CD4-positive, alpha-beta T cell treated with Interleukin-1 beta for 1 hour (primary cell): ENCODE measurements at places on chromosomes 11 and 22.
A peak's percentile ranks its signal among the peaks of the same experiment; 100 is the strongest.

DNA sequence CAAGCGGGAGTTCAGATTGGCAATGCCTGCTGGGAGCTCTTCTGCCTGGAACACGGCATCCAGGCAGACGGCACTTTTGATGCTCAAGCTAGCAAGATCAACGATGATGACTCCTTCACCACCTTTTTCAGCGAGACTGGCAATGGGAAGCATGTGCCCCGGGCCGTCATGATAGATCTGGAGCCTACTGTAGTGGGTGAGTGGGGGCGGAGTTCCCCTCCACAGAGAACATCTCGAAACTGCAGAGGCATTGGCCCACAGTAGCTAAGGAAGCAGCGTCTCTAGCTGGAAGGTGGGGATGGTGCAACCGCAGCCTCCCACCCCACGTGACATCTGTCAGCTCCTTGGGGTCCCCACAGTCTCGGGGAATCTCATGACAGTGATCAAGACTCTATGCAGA is 10.9 kb downstream of the TUBA8 start:
- no peak for DNase-seq

DNA sequence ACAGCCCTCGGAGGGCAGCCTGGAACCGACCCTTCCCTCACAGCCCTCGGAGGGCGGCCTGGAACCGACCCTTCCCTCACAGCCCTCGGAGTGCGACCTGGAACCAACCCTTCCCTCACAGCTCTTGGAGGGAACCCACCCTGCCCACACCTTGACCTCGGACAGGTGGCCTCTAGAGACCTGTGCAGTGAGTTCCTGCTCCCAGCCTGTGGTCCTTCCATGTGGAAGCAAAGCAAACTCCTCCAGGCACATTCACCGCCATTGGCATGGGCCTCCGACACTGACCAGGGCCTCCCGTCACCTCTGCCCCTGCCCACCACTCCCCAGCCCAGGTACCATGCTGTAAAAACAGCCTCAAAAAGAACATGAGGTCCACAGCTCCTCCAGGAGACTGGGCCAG is 272.1 kb downstream of the BRD1 start:
- no peak for DNase-seq

- peak; percentile 18 for DNase-seq
These were observed 928 bp downstream of the FBXO7 start for GRCh38 chr22:32475468-32476010.

DNA sequence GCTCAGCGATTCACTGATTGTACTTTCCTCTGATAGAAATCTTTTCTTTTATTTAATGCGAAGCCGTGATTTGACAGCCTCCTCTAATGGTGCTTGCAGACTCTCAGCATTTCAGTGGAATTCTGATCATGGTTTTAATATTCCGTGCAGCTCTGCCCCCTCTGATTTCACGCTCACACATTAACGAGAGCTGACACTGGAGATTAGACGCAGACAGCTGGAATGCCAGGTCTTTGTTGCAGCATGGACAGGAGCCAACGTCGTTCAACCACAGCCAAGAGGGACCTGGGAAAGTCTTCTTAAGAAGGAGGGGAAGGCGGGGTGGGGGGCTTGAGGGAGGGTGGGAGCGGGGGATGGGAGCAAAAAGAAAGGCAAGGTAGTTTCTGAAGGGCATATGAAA is 186.4 kb downstream of the BLID start:
- DNase-seq = no peak

DNA sequence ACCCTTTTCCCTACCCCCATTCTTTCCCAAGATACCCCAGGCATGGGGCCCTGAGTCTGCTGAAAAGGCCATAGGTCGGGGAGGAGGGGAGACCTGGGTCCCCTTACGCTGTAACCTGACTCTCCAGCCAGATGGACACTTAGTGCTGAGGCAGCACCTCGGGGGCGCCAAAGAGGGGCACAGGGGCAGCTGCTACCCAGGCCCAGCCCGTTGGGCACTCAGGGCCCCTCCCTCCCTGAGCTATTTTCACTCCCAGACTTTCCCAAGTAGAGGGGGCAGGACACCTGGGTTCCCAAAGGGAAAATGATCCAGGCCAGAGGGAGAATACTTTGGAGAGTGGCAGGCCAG is 933 bp downstream of the ACTN3 start:
- DNase-seq = no peak

- no peak for DNase-seq
These were observed 3.2 kb upstream of the CSDC2 start for GRCh38 chr22:41557401-41558240.

- DNase-seq = no peak
These were observed 4.4 kb upstream of the TTC17 start for GRCh38 chr11:43354311-43354710.

DNA sequence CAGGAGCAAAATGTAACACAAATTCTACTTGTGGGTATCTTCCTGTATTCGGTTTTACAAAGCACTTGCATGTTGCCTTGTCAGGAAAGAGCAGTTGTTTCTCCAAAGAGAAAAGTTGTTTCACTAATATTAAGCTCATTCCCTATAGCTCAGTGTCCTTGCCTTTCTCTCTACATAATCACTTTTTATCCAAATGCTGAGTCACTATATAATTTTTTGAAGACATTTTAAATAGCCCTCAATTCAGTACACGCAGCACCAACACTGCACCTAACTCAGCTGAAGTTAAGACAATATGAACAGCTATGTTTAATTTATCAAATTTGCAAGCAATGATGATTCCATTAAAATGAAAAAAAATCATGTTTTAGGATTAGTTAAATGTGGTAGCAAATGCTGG is 14.5 kb upstream of the MRTFA start:
- DNase-seq = no peak

GRCh38 chr11:110200241-110200640 is 96.2 kb downstream of the RDX start:
- DNase-seq = no peak

GRCh38 chr22:20235389-20235991 is 32.6 kb downstream of the RTN4R start:
- DNase-seq = no peak

DNA sequence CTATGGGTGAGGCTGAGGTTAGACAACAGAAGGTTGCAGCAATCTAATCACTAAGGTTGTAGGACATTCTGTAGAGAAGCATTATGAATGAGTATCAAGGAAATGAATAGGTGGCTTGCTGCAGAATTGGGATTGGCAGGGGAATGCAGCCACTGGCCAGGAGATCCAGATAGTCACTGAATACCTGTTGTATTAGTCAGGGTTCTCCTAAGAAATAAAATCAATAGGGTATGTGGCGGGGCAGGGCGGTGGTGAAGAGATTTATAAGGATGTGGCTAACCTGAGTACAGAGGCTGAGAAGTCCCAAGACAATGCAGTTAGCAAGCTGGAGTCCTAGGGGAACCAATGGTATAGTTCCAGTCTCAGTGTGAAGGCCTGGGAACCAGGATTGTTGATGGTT is 163.0 kb downstream of the SPON1 start:
- no peak for DNase-seq

DNA sequence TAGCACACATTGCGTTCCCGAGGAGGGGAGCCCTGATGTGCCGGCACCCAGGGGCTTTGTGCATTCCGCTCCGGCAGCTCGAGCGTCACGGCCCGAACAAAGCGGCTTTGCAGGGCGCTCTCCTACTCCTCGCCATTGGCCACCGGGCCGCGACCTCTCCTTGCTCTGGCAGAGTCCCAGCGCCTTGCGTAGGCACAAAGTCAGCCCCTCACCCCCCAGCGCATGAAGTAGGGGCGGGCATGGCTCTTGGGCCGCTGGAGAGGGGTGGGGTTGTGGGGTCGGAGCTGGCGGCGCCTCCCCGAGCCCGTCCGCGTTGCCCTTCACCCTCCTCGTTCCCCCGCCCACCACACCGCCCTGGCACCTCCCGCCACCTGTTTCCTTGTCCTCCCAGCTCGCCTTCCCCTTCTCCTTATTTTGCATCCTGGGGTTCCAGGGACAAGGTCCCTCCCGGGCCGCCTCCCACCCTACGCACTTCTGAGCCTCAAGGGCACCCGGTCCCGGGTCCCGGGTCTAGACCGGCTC is 753 bp upstream of the PPARA start:
- peak; percentile 30 for DNase-seq

DNA sequence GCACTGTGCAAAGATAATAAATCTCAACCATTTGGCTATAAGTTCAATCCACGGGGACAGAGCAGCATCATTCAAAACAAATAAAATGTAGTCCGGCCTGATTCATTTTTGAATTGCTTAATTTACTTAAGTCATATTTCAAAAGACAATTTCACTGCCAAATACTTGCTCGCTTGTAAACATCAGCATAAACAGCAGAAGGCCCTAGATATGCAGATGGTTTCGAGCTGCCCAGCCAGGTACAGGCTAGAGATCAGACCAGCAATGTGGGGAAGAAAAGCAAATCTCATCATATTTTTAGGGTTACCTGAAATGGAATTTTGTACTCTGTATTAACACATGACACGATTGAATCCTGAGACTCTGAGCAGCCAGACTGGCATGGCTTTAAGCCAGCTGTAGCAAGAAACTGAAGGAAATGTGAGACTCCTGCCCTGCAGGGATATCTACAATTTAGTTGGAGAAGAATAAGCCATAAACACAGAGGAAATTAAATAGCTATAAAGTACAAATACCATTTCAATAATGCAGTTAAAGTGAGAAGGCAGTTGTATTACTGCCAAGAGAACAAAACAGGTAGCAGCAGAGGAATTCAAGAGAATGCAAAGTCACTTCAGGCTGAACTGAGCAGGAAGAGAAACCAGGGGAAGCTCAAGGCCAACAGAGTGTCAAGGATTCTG is 440.3 kb downstream of the ETS1 start:
- no peak for DNase-seq

GRCh38 chr11:64096835-64097234 is 61.1 kb downstream of the FLRT1 start:
- DNase-seq = no peak

- DNase-seq = no peak
These were observed 2.3 kb downstream of the PTPRJ start for GRCh38 chr11:47982616-47983015.

GRCh38 chr11:44866286-44866685 is 84.4 kb downstream of the TP53I11 start:
- no peak for DNase-seq

- no peak for DNase-seq
These were observed 459.0 kb downstream of the SOX6 start for GRCh38 chr11:15897211-15897960.

DNA sequence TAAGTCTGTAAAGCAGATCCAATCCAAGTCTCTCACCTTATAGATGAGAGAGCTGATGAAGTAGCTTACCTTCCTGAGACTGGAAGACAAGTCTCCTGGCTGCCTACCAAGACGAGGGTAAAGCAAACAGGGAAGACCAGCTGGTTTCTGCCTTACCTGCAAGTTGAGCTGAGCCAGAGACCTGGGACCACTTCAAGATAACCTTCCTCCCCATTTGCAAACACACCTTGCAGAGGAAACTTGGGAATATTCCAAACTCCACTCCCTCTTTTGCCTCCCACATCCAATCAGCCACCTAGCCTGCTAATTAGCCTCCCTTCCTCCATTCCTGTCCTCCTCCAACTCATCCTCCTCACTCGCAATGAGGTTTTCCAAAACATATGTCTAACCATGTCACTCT is 23.4 kb upstream of the ROBO3 start:
- no peak for DNase-seq

- DNase-seq = no peak
These were observed 48.2 kb upstream of the OR5P2 start for GRCh38 chr11:7844986-7845385.

DNA sequence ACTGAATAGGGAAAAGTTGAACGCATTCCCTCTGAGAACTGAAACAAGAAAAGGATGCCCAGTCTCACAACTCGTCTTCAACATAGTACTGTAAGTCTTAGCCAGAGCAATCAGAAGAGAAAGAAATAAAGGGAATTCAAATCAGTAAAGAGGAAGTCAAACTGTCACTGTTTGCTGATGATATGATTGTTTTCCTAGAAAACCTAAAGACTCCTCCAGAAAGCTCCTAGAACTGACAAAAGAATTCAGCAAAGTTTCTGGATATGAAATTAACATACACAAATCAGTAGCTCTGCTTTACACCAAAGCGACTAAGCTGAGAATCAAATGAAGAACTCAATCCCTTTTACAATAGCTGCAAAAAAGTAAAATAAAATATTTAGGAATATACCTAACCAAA is 471.2 kb upstream of the CNTN5 start:
- no peak for DNase-seq

GRCh38 chr11:534396-535209 is 773 bp downstream of the HRAS start:
- DNase-seq = no peak

- peak; percentile 4 for DNase-seq
These were observed 58.3 kb downstream of the MRTFA start for GRCh38 chr22:40578171-40578570.

DNA sequence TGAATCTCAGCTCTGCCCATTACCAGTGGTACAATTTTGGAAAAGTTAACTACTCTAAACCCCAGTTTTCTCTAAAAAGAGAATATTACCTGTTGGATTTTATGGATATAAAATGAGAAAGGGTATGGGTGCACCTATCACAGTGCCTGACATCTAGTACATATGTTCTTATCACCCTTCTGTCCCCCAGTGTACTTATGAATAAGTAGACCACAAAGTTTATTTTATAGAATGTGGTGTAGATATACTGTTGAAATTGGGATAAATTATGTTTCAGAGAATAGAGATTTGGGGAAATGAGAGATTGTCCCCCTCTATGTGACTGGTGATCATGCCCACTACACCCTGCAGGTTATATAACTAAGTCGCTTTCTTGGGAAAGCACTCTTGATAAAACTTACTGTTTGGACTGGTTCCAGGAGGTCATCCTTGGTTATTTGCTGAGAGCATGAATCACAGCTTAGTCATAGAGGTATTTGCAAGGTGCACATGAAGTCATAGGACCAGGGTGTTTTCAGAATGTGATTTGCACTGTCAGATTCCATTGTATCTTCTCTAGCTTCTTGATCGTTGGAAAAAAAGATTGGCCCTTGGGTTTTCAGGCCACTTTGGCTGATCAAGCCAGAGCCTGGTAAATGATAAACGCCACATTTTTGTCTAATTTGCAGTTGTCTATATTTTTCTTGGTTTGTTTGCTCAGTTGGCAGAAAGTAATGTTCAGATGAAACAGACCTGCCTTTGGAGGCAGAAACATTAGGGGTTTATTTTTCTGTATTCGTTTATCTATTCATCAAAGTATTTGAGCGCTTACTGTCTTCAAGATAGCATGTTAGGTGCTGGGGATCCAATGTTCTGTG is 21.3 kb downstream of the STX3 start:
- DNase-seq = no peak
